ENCODE measurements at places on chromosomes 3 and 15.

DNA sequence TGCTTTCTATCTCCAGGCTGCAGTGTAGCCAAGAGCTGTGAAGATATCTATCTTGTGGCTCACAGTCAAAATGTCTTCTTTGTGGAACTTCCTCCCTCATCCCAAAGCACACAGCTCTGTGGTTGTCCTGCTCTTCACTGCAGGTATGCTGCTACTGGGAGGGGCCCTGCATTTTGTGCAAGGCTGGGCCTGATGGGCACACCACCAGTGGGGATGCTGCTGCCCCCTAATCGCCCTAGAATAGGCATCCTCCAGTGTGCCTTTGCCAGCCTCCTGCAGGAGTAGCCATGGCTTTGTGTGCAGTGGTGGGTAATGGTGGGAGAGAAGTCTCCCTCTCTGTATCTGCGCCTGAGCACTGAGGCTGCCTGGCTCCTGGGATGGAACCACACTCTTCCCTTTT lies 297.3 kb downstream of the DOCK3 start:
- no peak for DNase-seq

GRCh38 chr3:185317674-185318073 lies 45.3 kb upstream of the MAP3K13 start:
- DNase-seq: no peak

DNA sequence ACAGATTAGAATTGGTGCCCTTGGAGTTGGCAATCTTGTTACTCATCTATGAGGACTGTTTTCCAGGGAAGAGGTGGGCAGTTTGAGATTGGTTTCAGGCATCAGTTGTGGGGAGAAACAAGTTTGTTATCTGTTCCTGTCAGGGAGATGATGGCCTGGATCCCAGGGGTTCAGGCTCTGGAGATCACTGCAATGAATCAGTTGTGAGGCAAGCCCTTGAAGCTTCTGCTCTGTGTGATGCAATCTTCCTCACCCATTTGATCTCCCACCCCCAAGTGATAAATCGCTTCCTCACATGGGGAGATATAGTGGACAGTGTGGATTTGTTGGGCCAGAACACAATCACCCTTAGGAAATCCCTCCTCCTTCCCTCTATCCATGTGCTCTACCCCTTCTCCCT lies 276.6 kb upstream of the LRTM1 start:
- no peak for DNase-seq

DNA sequence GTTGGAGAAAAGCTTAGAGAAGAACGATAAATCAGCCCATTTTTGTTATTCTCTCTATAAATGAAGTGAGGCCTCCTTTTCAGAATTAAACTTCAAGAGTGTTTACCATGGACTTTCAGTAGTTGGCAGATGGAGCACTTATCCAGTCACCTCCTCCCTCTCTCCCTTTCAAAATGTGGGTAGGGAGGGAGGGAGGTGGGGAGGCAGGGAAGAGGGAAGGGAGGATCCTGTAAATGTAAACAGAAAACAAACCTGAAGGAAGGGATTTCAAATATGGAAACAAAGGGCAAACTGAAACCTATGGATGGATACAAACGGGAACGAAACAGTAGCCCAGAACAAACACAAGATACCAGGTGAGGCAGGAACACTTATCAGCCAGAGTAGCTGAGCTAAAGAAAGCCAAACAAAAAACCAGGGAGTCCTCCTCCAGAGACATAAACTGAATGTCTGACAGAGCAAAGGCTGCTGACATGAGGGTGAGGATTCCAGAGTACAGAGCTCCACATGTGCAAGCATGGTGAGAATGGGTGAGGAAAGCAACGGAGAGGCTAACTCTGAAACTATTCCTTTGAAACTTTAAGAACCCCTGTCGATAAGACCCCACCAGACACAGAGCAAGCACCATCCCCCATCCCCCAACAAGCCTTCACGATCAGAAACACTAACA lies 41.0 kb upstream of the GP5 start:
- DNase-seq: no peak

DNA sequence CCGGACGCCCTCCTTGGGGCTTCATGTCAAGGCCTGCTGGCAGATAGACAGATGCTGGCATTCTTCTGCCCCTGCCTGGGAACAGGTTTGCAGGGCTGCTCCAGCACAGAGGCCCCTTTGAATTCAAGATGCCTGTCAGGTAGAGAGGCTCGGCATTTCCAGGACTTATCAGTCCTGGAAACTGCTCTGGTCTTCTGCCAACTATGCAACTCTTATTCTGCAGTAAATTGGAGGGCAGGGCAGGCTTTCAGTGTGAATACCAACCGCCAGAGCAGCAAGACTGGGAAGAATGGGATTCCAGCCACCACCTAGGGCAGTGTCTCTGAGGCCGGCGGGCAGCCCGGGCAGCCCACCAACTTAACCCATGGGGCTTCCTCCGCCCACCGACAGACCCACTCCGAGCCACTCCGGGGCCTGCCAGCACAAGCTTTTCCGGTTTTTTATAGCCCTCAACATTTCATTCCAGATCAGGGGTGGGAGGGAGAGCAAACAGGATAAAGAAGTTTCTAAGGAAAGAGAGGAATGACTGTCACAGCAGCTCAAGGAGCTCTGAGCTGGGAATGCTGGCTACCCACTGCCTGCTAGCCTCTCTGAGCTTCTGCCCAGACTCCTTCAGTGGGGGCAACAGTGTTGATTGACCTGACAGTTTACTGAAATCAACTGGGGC lies 140.9 kb downstream of the NTRK3 start:
- no peak for DNase-seq

- no peak for DNase-seq
Measured at GRCh38 chr3:181935915-181936314, 224.2 kb downstream of the SOX2 start.

GRCh38 chr15:39925112-39925842 lies 5.2 kb upstream of the GPR176 start:
- DNase-seq: no peak

DNA sequence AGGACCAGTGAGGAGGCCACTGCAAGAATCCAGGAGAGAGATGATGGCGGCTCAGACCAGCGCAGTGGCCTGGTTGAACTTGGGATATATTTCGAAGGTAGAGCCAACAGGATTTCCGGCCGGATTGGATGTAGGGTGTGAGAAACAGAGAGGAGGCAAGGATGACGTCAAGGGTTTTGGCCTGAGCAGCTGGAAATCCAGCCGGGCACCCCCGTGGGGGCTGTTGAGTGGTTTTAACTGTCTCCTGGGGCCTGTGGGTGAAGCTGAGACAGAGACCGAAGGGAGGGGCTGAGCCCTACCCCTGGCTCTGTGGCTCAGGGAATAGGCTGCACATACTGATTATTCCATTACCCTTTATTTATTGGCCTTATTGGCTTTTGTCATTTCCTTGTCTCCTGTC lies 45.7 kb downstream of the EXOG start:
- no peak for DNase-seq

- DNase-seq: peak; percentile 91
Measured at GRCh38 chr15:63052961-63053698, 10.6 kb downstream of the TPM1 start.

- DNase-seq: peak; percentile 59
Measured at GRCh38 chr15:80977627-80978036, 12.0 kb downstream of the MESD start.

DNA sequence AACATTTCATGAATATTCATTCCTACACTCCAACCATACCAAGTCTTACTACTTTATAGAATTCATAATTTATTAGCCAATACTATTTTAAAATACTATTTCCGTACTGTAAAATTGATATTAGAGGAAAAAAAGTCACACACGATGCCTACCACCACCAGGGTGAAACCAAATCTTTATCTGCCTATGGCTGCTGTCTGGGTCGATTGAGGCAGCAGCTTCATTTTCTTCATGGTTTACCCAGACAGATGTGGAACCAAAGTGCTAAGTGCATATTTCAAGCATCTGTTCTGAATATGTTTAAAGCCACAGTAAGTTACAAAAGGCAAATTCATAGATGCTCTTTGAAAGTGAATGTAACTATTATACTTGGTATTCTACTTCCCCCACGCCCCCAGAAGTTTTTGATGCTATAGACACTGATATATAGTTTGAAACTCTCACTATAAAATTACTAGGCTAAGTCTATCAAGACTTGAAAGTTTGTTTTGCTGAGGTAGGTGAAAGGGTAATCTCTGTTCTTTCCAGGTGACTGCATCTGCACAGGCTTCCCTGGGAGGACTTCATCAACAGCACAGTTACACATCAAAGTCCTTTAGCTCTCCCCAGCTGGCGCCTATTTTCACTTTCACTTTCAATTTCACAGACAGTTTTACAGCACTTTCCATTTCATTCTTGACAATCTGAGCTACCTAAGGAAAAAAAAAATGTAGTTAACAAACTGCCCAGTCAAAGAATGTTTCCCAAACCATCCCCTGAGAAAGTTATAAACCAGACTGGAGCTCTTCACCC lies 113.9 kb downstream of the POLQ start:
- no peak for DNase-seq

DNA sequence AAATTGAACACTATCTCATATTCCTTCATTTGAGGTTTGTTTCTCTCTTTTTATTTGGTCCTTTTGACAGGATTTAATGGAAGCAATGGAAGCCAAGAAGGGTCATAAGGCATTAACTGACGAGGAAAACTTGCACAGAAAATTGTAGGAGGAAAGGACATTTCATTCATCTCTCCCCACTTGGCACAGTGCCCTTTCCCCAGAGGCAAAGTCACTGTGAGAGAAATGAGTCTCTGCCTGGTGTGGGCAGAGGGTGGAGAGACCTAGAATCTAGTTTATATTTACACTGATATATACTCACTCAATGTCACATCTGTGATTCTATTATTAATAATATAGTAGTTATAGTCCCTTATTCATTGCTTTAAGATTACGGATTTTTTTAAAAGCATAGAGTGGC lies 324.6 kb upstream of the IL12A start:
- DNase-seq: no peak

DNA sequence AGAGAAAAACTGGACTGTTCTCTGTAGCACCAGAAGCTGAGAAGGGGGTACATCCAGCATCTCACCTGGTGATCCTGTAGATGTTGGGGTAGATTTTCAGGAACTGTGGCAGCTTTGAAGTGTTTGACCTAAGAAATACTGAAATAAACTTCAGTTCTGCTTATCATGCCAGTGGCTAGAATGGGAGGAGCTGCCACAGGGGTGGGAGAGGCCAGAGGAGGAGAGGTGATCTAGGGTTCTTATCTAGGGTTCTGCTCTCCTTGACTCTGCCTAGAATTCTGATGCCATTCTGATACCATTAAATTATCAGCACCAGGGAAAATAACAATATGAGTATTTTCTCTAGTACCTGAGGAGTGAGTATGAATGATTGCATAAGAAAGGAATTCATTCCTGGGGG lies 10.2 kb upstream of the CPOX start:
- no peak for DNase-seq

- no peak for DNase-seq
Measured at GRCh38 chr15:83129791-83130190, 22.3 kb downstream of the TM6SF1 start.

GRCh38 chr3:153343988-153344782 lies 182.2 kb downstream of the RAP2B start:
- no peak for DNase-seq

- DNase-seq: no peak
Measured at GRCh38 chr15:38263996-38264395, 11.4 kb downstream of the SPRED1 start.
